ENCODE measurements at places on chromosomes 4 and X.

DNA sequence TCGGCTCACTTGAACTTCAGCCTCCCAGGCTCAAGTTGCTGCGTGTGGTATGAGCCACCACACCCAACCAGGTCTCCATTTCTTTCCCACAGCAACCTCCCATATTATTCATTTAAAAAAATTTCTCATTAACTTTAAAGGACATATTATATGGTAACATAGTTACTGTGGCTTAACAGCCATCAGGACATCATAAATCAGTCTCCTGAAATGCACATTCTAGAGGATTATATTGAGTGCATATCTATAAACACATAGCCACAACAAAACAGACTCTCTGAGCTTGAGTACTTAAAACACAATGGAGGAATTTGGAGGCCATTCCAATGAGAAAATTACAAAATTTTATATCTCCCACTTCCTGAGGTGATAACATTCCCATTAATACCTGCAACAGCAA lies 61.5 kb downstream of the CORIN start:
- no peak for DNase-seq

GRCh38 chr4:127082986-127083385 lies 549.8 kb upstream of the INTU start:
- DNase-seq = no peak

GRCh38 chrX:153556767-153557166 lies 39.3 kb downstream of the ATP2B3 start:
- no peak for DNase-seq

DNA sequence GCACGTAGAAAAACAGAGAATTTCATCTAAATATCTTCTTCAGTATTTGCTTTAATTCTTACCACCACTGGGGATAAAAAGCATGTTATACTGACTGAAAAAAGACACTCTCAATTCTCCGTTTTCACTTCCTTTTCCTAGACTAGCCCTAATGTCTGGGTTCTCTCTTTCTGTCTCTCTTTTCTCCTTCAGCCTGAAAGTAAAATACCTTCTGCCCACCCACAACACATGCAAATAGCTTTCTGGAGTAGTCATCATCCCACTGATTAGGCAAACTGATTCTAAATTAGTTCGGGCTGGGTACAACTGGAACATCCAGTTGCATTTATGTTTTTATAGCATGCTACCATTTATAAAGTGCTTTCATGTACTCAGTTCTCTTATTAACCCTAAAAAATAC lies 142.4 kb upstream of the ANKRD50 start:
- DNase-seq = no peak

DNA sequence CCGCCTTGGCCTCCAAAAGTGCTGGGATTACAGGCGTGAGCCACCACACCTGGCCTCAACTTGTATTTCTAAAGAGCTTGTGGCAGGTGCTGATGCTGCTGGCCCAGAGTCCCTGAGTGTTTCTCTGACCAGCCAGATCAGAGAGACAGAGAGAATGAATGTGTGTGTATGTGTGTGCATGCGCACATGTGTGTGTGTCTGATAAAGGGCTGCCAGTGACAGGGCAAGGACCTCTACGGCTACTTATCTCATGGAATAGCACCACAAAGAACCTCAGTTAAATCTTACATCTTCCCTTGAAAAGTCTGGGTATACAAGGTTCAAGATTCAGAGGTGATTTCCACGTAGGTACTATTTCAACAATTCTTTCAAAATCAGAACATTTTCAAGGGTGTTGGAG lies 86.0 kb downstream of the SCD5 start:
- DNase-seq = no peak

DNA sequence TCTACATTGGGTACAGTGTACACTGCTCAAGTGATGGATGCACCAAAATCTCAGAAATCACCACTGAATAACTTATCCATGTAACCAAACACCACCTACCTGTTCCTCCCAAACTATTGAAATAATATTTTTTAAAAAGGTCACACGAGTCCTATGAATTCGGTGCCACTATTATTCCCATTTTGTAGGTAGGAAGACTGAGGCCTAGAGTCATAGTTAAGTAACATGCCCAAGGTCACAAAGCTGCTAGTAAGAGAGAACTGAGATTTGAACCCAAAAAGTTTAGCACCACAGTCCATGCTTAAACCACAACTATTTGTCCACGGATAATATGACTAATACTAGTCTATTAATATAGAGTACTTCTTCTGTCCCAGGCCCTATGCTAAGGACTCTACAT lies 2.7 kb downstream of the ARHGEF6 start:
- DNase-seq = no peak

- DNase-seq = no peak
Observed at GRCh38 chr4:31647786-31648185, 927.6 kb downstream of the PCDH7 start.
